ENCODE measurements at places on chromosomes 16 and 17.

DNA sequence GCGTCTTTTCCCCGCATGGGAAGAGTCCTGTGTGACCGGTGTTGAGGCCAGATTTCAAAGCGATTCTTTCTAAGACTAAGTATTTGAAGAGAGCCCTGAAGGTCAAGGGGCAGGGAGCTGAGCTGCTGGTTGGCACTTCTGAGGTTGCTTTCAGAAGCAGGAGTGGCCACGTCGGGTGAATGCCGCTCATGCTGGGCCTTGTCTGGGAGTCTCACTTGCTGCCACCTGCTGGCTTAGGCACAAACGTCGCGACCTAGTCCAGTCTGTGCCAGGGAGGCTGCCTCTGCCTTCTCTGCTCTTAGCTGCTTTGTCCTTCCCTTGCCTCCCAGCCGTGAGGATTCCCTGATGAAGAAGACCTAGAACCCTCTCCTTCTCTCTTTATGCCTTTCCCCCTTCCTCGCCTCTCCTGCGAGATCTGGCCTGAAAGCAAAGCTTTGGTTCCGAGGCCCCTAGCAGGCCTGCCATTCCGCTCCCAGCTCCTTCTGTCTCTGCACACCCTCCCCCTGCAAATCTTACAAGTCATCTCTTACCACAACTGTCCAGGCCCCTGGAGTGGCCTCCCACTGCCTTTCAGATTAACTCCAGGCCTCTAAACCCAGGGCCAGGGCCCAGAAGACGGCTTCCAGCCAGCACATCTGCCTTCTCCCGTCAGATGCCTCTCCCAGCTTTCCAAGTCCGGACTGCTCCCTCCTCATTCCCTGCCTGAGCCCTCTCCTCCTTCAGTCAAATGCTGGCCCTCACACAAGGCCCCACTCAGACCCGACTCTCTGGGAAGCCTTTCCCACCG is 11.4 kb downstream of the CTNS start:
- H3K27me3 ChIP-seq, result no peaks in the 10 kb centered on the region
- H3K27ac ChIP-seq, result no peak overlapping the region
- no peak overlapping the region for H3K4me3 ChIP-seq
- H3K4me1 ChIP-seq, result no peaks in the 10 kb centered on the region
- H3K36me3 ChIP-seq, result no peaks in the 10 kb centered on the region

DNA sequence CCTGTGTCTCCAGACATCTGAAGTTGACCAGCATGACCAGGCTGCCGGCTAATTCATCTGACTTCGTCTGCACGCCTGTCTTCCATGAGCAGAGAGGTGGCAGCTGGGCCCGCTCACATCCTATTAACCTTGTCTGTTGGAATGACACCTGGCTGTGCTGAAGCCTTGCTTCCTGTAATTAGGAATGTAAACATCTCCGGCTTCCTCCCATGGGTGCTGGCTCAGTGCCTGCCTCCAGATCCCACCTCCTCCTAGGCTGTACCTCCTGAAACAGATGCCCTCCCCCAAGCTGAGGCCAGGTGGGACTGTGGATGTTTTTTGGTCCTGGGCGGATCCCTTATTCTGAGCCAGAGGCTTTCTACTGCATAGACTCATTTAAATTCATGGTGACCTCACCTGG is 296.3 kb downstream of the HS3ST4 start:
- no peak overlapping the region for H3K4me3 ChIP-seq
- H3K27me3 ChIP-seq, result no peaks in the 10 kb centered on the region
- no peaks in the 10 kb centered on the region for H3K4me1 ChIP-seq
- H3K36me3 ChIP-seq, result no peaks in the 10 kb centered on the region
- H3K27ac ChIP-seq, result no peak overlapping the region

- H3K27ac ChIP-seq, result no peak overlapping the region
- DNase-seq, result no peak
- H3K4me3 ChIP-seq, result no peak overlapping the region
- no peaks in the 10 kb centered on the region for H3K36me3 ChIP-seq
- H3K27me3 ChIP-seq, result peaks cover 23% of the 10 kb centered on the region
- no peaks in the 10 kb centered on the region for H3K4me1 ChIP-seq
Observed at GRCh38 chr17:77734371-77735080, 224.0 kb upstream of the TNRC6C start.

- DNase-seq, result peak; percentile 23
- peaks cover 19% of the 10 kb centered on the region for H3K4me1 ChIP-seq
- no peaks in the 10 kb centered on the region for H3K27me3 ChIP-seq
Observed at GRCh38 chr16:53053967-53054669, 673 bp upstream of the CHD9 start.

DNA sequence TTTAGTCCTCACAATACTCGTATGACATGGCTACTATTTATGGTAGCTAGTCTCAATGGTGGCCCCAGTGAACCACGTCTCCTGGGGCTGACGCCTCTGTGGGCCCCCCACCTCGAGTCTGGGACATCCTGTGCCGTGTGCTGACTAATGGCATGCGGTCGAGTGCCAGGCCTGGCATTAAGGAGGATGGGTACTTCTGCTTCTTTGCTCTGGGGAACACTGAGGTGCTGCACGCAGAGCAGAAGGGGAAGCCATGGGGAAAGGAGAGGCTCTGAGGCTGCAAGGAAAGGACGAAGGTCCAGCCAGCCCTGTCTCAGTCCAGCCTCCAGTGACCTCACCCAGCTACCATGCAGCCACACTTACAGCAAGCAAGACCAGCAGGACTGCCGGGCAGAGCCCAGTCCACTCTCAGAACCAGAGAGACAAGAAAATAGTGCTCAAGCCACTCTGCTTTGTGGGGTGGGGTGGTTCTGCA is 5.7 kb upstream of the MPRIP start:
- H3K4me1 ChIP-seq, result peaks cover 5% of the 10 kb centered on the region
- no peak overlapping the region for H3K27ac ChIP-seq
- no peaks in the 10 kb centered on the region for H3K36me3 ChIP-seq
- no peak overlapping the region for H3K4me3 ChIP-seq

DNA sequence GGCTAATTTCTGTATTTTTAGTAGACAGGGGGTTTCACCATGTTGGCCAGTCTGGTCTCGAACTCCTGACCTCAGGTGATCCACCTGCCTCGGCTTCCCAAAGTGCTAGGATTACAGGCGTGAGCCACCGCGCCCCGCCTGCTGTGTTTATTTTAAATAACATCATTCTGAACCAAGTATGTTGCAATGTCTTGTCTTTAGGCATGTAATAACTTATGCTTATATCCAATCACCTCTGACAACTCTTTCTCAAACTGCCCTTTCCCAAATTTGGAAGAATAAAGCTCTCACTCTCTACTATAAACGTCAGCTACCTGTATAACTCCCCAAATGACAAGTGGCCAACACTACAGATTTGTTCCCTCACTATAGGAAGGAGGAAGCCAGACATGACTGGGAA is 103.1 kb upstream of the FA2H start:
- H3K4me3 ChIP-seq, result no peak overlapping the region
- no peaks in the 10 kb centered on the region for H3K4me1 ChIP-seq
- H3K27me3 ChIP-seq, result no peaks in the 10 kb centered on the region
- DNase-seq, result no peak
- peaks cover 45% of the 10 kb centered on the region for H3K36me3 ChIP-seq

GRCh38 chr17:44915321-44915726 is at the start of gene GFAP:
TSS of gene GFAP (minus strand) at chr17:44915500. CDS start at chr17:44915486, 14 bp downstream.
- H3K27ac ChIP-seq, result no peak within 1 kb of the TSS
- DNase-seq, result no peak
- no peak within 1 kb of the TSS for H3K4me3 ChIP-seq
- H3K27me3 ChIP-seq, result peaks cover 3% of the 10 kb centered on the region
- peaks cover 7% of the 10 kb centered on the region for H3K4me1 ChIP-seq

DNA sequence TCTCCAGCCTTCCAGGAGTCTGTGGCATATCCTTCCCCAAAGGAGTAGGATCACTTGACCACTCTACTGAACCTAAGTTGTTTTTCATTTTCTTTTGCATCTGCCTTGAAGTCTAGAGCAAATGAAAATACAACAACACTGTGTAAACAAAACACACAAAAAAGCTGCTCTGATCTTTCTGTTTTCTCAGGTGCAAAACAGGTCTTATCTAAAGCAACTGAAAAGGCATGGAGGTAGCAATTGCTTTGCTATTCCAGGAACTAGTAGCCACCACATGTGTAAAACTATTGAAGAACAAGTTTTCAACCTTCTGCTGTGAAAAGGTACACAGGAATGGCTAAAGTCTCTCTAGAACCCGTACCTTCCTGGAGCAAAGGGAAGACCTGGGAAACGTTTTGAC is 127.1 kb downstream of the PITPNC1 start:
- no peak for DNase-seq
- H3K36me3 ChIP-seq, result no peaks in the 10 kb centered on the region
- H3K27me3 ChIP-seq, result no peaks in the 10 kb centered on the region
- no peak overlapping the region for H3K27ac ChIP-seq
- H3K4me1 ChIP-seq, result no peaks in the 10 kb centered on the region

GRCh38 chr17:50190603-50191358 is 10.7 kb downstream of the COL1A1 start:
- no peaks in the 10 kb centered on the region for H3K4me1 ChIP-seq
- H3K27ac ChIP-seq, result no peak overlapping the region
- no peak overlapping the region for H3K4me3 ChIP-seq
- H3K27me3 ChIP-seq, result no peaks in the 10 kb centered on the region
- no peaks in the 10 kb centered on the region for H3K36me3 ChIP-seq

DNA sequence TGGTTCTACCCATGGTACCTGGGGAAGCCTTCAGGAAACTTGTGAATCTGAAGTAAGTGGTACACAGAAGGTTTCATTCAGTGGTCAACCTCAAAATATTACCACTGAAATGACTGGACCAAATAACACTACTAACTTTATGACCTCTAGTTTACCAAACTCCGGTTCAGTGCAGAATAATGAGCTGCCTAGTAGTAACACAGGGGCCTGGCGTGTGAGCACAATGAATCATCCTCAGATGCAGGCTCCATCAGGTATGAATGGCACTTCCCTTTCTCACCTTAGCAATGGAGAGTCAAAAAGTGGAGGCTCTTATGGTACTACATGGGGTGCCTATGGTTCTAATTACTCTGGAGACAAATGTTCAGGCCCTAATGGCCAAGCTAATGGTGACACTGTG is 55.9 kb upstream of the SLC5A11 start:
- H3K27ac ChIP-seq, result no peak overlapping the region
- no peak for DNase-seq
- no peak overlapping the region for H3K4me3 ChIP-seq
- H3K4me1 ChIP-seq, result no peaks in the 10 kb centered on the region
- H3K27me3 ChIP-seq, result no peaks in the 10 kb centered on the region

GRCh38 chr17:81417049-81417878 is 22.0 kb downstream of the BAHCC1 start:
- no peak for DNase-seq
- no peak overlapping the region for H3K27ac ChIP-seq
- H3K4me3 ChIP-seq, result no peak overlapping the region
- peaks cover 16% of the 10 kb centered on the region for H3K4me1 ChIP-seq

- no peaks in the 10 kb centered on the region for H3K36me3 ChIP-seq
- H3K27me3 ChIP-seq, result no peaks in the 10 kb centered on the region
- H3K4me1 ChIP-seq, result peaks cover 17% of the 10 kb centered on the region
- no peak overlapping the region for H3K27ac ChIP-seq
- no peak overlapping the region for H3K4me3 ChIP-seq
Observed at GRCh38 chr17:73189417-73190099, 3.3 kb upstream of the COG1 start.

DNA sequence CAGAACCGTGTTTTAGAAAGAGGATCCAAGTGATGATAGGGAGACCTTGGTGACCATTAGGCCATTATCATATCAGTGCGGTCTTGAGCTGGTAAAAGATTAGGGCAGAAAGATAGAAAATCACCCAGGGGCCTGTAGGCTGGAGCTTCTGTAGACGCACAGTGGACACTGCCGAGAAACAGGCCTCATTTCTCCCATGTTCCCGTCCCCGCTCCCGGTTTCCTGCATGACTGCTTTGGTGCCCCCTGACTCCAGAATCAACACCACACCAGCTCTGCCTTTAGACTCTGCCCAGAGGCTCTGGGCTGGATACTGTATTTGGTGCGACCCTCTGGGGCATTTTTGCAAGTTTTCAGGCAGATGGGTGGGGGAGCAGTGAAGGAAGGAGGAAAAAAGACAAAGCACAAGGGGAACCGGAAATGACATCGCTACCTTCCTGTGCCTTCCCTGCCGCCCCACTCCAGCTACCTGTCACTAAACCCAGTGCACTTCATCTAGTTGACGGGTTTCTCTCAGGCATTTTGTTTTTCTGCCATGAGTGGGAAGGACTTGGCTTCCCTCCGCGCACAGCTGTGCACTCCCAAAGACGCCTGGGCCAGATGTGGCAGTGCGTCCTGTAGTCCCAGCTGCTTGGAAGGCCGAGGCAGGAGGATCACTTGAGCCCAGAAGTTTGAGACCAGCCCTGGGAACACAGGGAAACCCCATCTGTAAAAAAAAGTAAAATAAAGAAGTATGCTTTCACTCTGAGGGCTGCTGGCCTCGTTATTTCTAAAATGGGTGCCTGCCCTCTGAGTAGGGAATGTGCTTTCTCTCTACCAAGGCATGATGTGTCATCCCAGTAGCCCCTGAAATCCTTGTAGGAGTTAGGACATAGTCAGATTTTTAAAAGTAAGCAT is 214.1 kb downstream of the RPTOR start:
- DNase-seq, result peak; percentile 46
- H3K27ac ChIP-seq, result peak overlapping the region; percentile 34
- peaks cover 14% of the 10 kb centered on the region for H3K36me3 ChIP-seq
- no peaks in the 10 kb centered on the region for H3K27me3 ChIP-seq

GRCh38 chr17:75091855-75092327 is 4.1 kb downstream of the SLC16A5 start:
- no peaks in the 10 kb centered on the region for H3K36me3 ChIP-seq
- no peak overlapping the region for H3K4me3 ChIP-seq
- no peak overlapping the region for H3K27ac ChIP-seq

DNA sequence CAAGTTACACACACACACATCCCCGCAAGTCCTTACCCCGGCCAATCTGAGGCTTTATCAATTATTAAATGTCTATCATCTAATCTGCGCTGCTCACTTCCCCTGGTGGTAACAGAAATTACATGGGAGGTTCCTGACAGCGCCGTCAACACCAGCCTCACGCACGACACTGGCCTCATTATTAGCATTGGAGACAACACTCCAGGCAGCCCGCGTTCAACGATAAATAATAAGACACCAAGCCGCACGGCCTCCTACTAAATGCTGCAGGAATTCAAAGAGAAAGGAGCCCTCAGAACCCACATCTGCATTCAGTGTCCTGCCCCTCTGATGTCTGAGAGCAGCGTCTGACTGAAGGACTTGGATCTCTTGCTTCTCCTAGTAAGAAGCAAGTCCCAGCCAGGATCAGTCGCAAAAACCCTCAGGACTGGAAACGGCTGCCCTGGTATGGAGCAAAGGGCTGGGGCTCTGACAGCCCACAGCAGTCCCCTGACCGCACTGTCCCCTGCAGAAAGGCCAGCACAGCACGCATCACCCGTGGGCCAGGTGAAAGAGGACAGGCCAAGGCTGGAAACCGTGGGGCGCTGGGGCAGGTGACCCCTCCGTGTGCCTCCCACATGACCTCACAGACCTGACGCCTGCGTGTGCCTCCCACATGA is 7.6 kb upstream of the RPH3AL start:
- H3K4me1 ChIP-seq, result no peaks in the 10 kb centered on the region
- H3K36me3 ChIP-seq, result no peaks in the 10 kb centered on the region
- no peaks in the 10 kb centered on the region for H3K27me3 ChIP-seq
- H3K27ac ChIP-seq, result no peak overlapping the region
- H3K4me3 ChIP-seq, result no peak overlapping the region

GRCh38 chr17:57868007-57868909 is 18.4 kb upstream of the MRPS23 start:
- H3K36me3 ChIP-seq, result no peaks in the 10 kb centered on the region
- H3K4me3 ChIP-seq, result no peak overlapping the region
- H3K27ac ChIP-seq, result no peak overlapping the region
- H3K4me1 ChIP-seq, result no peaks in the 10 kb centered on the region
- DNase-seq, result peak; percentile 67
- H3K27me3 ChIP-seq, result no peaks in the 10 kb centered on the region
